ENCODE measurements at places on chromosomes 16 and 17.

GRCh38 chr16:4373356-4373908 is 1.8 kb downstream of the VASN start:
- no peak for DNase-seq

DNA sequence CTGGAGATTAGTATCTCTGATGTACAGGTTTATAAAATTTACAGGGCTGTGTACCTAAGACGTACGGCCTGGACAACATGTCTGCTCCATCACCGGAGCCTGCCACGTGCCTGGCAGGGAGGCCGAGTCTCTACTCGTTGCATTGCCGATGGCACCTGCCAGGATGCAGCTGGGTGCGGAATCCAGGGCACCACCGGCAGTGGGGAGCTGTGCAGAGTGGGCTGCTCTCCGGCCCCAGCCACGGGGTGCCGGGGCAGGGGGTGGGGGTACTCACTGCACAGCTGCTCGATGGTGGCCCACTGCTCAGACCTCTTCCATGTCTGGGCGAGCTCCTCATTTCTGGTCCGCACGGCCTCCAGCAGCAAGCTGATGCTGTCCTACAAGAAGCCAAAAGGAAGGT is 13.1 kb upstream of the FAAP100 start:
- no peak for DNase-seq

DNA sequence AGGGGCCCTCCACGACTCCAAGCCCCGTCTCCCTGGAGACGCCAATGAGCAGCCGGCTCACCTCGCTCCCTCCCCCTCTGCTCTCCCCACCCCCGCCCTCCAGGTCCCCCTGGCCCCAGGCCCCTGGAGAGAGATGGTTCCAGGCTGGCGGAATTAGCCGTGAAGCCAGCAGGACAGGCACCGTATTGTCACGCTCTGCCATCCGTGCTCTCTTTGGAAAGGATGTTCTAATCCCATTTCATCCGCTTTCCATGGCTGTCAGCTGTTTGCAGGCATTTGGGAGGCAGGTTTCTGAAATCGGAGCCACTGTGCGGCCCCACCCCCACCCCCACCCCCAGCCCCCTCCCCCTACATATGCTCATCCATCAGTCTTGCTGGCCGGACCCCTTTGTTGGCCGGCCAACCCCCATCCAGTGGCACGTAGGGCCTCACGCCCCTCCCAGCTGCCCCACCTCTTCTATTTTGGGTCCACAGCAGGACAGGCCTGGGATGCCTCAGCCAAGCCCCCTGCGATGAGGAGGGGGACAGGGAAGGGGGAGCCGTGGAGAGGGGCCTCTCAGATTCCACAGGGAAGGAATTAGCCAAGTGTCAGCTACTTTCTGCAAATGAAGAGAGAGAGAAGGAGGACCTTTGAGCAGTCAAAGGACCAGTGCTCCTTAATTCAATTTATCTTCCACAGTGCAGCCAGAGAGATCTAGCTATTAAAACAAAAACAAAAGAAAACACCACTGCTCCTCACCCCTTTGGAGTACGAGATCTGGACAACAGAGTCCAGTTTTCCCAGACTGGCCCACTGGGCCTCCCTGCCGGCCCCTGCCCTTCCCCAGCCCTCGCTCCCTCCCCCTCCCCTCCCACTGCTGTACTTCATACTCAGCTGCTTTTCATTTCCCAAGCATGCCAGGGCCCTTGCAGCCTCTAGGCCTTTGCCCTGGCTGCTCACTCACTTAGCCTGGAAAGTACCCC is 30.7 kb downstream of the SDK2 start:
- DNase-seq = no peak

GRCh38 chr16:80973991-80974390 is 32.7 kb downstream of the CMC2 start:
- DNase-seq = no peak

DNA sequence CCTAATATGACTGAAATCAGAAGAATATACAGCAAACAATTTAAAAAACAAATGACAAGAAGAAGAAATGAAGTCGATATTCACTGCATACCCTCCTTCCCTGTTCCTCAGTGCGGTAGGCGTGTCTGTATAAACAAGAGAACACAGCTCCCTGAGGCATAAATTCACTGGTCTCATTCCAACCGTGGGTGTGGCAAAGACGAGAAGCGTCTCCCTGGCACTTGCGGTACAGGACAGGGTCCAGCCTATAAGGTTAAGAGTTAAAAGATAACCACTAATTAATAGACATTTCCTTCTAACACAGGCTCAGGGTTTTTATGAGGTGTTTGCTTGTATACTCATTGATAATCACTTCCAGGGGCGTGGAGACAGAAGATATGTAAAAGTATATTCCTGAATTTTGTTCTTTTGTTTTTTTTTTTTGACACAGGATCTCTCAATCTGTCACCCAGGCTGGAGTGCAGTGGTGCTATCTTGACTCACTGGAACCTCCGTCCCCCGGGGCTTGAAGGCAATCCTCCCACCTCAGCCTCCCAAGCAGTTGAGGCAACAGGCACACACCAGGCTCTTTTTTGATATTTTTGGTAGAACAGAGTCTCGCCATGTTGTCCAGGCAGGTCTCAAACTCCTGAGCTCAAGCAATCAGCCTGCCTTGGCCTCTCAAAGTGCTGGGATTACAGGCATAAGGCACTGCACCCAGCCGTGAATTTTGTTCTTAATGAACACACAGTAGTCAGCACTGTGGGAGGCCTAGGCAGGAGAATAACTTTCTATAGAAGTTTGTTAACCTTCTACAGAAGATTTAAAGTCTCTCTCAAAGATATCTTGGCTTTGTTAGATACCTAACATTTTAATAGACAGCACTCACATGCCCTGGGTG is 59.1 kb upstream of the CLEC18B start:
- DNase-seq = no peak

All from effector memory CD8-positive, alpha-beta T cell (primary cell).